ENCODE measurements at places on chromosomes 1 and 21. TPM values are rescaled to one million over a fixed set of nuclear protein-coding genes. Genes with fewer than 3 reads are reported as not detected.

Gene NIT1
- total RNA-seq, result 46.0 TPM

Gene UBXN10
- not detected for total RNA-seq

Gene B3GALT5
- total RNA-seq, result not detected

Gene LRRC3
- total RNA-seq, result 1.4 TPM

Gene C1orf226
- total RNA-seq, result not detected

Gene SLC5A9
- not detected for total RNA-seq

GRCh38 chr1:240031009-240031408 is 60.7 kb upstream of the FMN2 start:
- H3K27ac ChIP-seq, result no peak overlapping the region
- no peaks in the 10 kb centered on the region for H3K27me3 ChIP-seq
- H3K4me1 ChIP-seq, result no peaks in the 10 kb centered on the region
- DNase-seq, result no peak

GRCh38 chr21:40331804-40332203 is 464.6 kb downstream of the PCP4 start:
- DNase-seq, result no peak
- no peaks in the 10 kb centered on the region for H3K4me1 ChIP-seq
- no peaks in the 10 kb centered on the region for H3K36me3 ChIP-seq
- no peaks in the 10 kb centered on the region for H3K27me3 ChIP-seq

GRCh38 chr1:72062584-72062983 is 219.8 kb downstream of the NEGR1 start:
- no peak overlapping the region for H3K27ac ChIP-seq
- no peaks in the 10 kb centered on the region for H3K4me1 ChIP-seq
- H3K36me3 ChIP-seq, result no peaks in the 10 kb centered on the region
- DNase-seq, result no peak
- H3K4me3 ChIP-seq, result no peak overlapping the region

- no peak overlapping the region for H3K4me3 ChIP-seq
- H3K27ac ChIP-seq, result no peak overlapping the region
Measured at GRCh38 chr21:37210130-37210529, 57.0 kb downstream of the VPS26C start.

DNA sequence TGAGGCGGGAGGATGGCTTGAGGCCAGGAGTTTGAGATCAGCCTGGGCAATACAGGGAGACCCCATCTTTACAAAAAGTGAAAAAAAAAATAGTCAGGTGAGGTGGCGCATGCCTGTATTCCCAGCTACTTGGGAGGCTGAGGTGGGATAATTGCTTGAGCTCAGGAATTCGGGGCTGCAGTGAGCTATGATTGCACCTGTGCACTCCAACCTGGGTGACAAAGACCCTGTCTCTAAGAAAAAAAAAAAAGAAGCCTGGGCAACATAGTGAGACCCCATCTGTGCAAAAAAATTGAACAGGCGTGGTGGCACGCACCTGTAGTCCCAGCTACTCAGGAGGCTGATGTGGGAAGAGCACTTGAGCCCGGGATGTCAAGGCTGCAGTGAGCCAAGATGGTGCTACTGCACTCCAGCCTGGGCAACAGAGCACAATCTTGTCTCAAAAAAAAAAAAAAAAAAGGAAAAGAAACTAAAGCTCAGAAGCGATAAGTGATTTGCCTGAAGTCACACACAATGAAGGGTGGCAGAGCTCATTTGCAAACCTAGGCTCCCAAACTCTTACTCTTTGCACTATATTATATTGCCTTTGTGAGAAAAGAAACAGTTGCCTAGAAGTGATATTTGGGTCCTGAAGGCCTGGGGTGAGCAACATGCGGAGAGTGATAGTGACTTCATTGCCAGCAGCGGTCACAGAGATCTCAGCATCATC is 2.0 kb downstream of the CCDC24 start:
- no peak overlapping the region for H3K27ac ChIP-seq
- no peaks in the 10 kb centered on the region for H3K36me3 ChIP-seq
- H3K4me1 ChIP-seq, result peaks cover 11% of the 10 kb centered on the region
- DNase-seq, result no peak
- no peaks in the 10 kb centered on the region for H3K27me3 ChIP-seq

GRCh38 chr1:33872683-33873082 is 8.8 kb downstream of the HMGB4 start:
- H3K27ac ChIP-seq, result no peak overlapping the region
- no peaks in the 10 kb centered on the region for H3K4me1 ChIP-seq
- no peaks in the 10 kb centered on the region for H3K27me3 ChIP-seq
- DNase-seq, result no peak
- H3K4me3 ChIP-seq, result no peak overlapping the region

DNA sequence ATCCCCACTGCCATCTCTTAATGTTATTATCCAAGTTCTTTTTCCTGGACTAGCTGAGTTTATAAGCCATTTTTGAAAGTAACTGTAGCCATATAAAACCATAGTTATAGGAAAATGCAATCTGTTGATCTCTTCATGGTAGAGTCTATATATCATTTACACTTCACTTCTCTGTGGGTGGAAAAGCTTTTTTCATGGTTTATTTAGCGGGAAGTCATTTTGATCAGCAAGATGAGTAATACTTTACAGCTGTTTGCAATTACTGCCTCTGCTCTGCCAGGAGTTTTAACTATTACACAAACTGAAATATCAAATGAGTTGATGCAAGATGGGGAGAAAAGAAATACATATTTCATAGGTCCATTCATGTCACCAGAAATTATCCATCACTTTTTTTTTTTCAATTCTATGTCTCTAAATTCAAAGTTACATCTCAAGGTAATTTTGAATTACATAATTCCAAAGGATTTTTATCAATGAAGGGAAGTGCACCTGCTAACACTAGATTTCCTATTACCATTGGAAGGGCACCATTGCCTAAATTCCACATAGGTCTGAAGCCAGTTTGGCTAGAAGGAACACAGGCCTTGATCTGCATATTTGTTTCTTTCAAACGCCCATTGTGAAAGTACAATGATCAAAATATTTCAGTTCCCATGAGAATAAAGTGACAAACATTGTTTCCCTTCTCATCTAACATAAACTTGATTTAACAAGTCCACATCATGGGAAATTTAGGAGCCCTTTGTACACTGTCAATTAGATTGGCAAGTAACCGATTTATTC is 296.7 kb downstream of the ZNF326 start:
- no peaks in the 10 kb centered on the region for H3K4me1 ChIP-seq
- H3K27me3 ChIP-seq, result no peaks in the 10 kb centered on the region

DNA sequence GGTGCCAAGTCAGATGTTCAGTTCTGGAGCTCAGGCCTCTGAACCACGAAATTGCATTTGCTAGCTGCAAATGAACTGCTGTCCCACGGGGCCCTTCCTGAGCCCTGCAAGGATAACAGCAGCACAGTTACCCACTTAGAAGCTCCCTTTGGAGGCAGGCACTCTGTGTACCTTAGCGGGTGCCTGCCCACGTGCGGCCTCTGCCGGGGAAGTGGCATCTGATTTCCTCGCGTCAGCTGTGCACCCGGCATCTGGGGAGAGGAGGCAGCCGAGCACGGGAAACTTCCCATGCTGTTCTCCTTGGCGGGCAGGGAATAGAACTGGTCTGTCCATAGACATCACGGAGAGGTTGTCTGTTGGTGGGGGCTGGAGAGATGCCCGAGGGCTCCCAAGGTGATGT is 148.0 kb upstream of the C1orf174 start:
- DNase-seq, result no peak
- no peak overlapping the region for H3K4me3 ChIP-seq
- H3K4me1 ChIP-seq, result peaks cover 10% of the 10 kb centered on the region
- no peak overlapping the region for H3K27ac ChIP-seq
- H3K36me3 ChIP-seq, result no peaks in the 10 kb centered on the region

DNA sequence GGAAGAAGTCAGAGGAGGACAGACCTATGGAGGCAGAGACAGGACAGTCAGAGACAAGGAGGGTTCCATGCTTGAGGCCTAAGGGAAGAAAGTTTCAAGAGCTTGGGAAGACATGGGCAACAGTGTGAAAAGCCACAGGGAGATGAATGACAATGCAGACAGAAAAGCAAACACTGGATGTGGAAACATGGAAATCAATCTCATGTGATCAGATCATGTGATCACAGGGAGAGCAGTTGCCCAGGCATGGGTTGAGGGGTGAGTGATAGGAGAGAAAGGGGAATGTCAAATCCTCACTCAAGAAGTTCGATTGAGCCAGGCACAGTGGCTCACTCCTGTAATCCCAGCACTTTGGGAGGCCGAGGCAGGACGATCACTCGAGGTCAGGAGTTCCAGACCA is 17.2 kb downstream of the PTAFR start:
- H3K27me3 ChIP-seq, result no peaks in the 10 kb centered on the region
- H3K36me3 ChIP-seq, result no peaks in the 10 kb centered on the region
- H3K4me3 ChIP-seq, result no peak overlapping the region
- DNase-seq, result no peak

GRCh38 chr1:25872713-25873112 is 2.8 kb downstream of the PAQR7 start:
- no peak for DNase-seq

DNA sequence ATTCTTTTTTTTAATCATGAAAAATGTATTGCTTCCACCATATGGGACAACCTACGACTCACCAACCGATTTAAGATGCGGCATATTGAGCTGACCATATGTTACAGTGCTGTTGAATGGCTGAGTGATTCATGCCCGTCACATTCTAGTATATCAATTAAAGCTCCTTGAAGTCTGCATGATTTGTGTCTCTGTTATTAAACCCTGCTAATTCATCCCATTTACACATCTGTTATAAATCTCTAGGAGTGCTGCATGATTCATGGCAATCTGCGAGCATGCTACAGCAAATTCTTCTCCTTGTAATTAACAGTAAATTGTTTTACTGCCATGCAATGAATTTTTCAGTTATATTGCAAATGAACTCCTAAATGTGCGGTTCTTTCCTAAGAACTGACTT is 239.8 kb downstream of the USH2A start:
- no peak for DNase-seq
- H3K36me3 ChIP-seq, result no peaks in the 10 kb centered on the region
- H3K27ac ChIP-seq, result no peak overlapping the region
- H3K27me3 ChIP-seq, result no peaks in the 10 kb centered on the region

GRCh38 chr1:198491596-198491995 is 48.9 kb downstream of the ATP6V1G3 start:
- H3K4me1 ChIP-seq, result no peaks in the 10 kb centered on the region
- no peak overlapping the region for H3K4me3 ChIP-seq
- no peaks in the 10 kb centered on the region for H3K36me3 ChIP-seq
- DNase-seq, result no peak
- H3K27ac ChIP-seq, result no peak overlapping the region

- no peak overlapping the region for H3K4me3 ChIP-seq
- no peak for DNase-seq
- no peak overlapping the region for H3K27ac ChIP-seq
- H3K36me3 ChIP-seq, result no peaks in the 10 kb centered on the region
Measured at GRCh38 chr1:88462488-88463261, 221.4 kb upstream of the PKN2 start.

DNA sequence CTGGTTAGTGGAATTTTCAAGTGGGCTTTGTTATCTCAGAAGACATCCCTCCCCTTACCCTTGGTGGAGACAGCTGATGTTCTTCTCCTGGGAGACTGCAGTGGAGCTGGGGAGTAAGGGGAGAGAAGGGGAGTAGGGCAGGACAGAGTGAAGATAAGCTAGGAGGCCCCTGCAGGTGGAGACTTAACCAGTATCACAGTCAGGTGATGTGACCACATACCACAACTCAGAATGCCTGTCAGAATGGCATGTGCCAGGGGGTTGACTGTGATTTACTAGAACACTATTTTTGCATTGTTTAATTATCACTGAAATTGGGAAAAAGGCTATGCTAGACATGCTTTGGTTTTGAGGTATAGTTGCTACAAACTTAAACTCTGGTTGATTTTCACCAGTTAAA is 124.6 kb downstream of the NRDC start:
- H3K4me3 ChIP-seq, result no peak overlapping the region
- DNase-seq, result no peak
- H3K4me1 ChIP-seq, result no peaks in the 10 kb centered on the region
- H3K27ac ChIP-seq, result no peak overlapping the region

DNA sequence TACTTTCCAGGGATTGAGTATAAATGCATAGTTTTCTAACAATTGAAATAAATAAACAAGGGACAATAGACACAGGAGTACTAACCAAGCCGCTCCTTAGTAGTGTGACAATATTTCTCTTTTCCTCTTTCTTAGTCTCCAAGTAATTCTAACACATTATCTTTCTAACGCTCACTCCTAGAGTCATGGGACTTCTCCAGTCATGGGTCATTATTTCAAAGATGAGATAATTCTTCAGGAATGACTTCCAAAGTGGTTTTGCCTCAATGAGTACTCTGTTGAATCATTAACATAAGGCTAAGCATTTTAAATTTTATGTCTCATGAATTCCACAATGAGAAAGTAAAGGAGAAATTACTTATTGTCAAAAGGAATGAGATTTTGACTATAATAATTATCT is 605.8 kb upstream of the ADAMTS5 start:
- no peak overlapping the region for H3K4me3 ChIP-seq
- no peak for DNase-seq
- H3K36me3 ChIP-seq, result no peaks in the 10 kb centered on the region
- H3K4me1 ChIP-seq, result no peaks in the 10 kb centered on the region

DNA sequence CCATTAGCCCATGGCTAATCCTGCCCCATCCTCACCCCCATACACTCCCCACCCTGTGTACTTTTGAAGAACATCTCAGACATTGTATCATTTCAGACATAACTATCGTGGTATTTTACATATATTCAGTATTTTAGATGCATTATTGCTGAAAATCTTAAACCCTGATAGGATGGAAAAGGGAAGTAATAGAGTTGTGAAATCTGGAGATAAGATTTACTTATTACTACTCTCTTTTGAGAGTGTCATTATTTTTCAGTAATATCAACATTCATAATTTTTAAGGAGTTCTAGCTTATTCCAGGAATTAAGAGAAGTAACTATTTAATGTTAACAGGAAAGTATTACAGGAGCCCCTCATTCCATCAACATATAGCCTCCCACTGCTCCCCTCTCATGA is 34.4 kb downstream of the ADCY10 start:
- H3K36me3 ChIP-seq, result no peaks in the 10 kb centered on the region
- H3K27ac ChIP-seq, result no peak overlapping the region
- no peaks in the 10 kb centered on the region for H3K4me1 ChIP-seq
- H3K27me3 ChIP-seq, result no peaks in the 10 kb centered on the region

- peaks cover 47% of the 10 kb centered on the region for H3K4me1 ChIP-seq
- no peak overlapping the region for H3K4me3 ChIP-seq
- no peaks in the 10 kb centered on the region for H3K27me3 ChIP-seq
- H3K36me3 ChIP-seq, result peaks cover 73% of the 10 kb centered on the region
- peak; percentile 81 for DNase-seq
Measured at GRCh38 chr1:160681066-160681890, 30.3 kb downstream of the CD48 start.

DNA sequence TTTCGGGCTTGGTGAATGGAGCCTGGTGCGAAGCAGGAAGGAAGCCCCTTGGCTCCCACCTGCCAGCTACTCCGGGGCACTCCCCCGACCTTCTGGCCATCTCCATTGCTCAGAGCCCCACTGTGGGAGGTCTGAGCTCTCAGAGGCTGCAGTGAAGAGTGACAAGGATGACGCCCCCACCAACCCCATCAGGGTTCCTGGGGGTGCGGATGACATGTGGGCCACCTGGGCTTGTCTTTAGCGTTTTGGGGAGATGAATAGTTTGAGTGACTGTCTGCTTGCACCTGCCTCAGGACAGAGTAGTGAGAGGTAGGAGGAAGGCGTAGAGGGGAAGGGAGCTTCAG is 43.2 kb upstream of the LBR start:
- peaks cover 41% of the 10 kb centered on the region for H3K4me1 ChIP-seq
- no peaks in the 10 kb centered on the region for H3K36me3 ChIP-seq
- DNase-seq, result no peak
- no peak overlapping the region for H3K4me3 ChIP-seq
- no peaks in the 10 kb centered on the region for H3K27me3 ChIP-seq
- H3K27ac ChIP-seq, result no peak overlapping the region

All from naive thymus-derived CD4-positive, alpha-beta T cell (primary cell).